ENCODE measurements at places on chromosomes 6 and 20.

GRCh38 chr6:55016261-55016660 is 158.1 kb upstream of the HCRTR2 start:
- no peak for DNase-seq

- no peak for DNase-seq
Measured at GRCh38 chr6:41645007-41645618, 6.8 kb downstream of the MDFI start.

- DNase-seq: no peak
Measured at GRCh38 chr6:31090973-31091364, 21.4 kb downstream of the C6orf15 start.

DNA sequence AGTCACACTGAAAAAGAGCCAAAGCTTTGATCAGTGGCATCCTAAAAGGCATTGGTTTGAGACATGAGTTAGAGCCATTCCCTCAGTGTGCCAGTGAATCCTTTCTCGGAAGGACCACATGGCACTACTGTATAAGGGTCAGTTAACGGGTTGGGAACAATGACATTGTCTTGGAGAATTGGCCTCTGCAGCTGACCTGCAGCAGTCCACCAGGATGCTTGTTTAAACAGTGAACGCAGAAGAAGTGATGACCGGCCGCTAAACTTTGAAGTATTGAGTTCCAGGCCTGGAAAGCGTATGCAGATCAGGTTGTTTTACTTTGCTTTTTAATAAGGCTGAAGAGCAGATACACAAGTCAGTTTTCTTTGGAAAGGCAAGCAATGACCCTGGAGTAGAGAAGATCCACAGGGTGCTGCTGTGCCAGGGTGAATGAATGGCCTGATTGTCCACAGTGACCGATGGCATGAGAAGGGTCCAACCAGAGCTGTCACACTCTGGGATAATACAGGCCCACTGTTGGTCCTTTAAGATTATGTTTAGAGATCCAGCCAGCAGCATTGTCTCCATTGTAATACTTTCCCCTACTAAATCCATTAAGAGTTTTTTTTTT is 57.8 kb downstream of the GMPR start:
- no peak for DNase-seq

GRCh38 chr6:43016176-43016942 is 2.3 kb downstream of the KLHDC3 start:
- no peak for DNase-seq

GRCh38 chr20:36366623-36367369 is 60.7 kb downstream of the DLGAP4 start:
- DNase-seq: no peak

DNA sequence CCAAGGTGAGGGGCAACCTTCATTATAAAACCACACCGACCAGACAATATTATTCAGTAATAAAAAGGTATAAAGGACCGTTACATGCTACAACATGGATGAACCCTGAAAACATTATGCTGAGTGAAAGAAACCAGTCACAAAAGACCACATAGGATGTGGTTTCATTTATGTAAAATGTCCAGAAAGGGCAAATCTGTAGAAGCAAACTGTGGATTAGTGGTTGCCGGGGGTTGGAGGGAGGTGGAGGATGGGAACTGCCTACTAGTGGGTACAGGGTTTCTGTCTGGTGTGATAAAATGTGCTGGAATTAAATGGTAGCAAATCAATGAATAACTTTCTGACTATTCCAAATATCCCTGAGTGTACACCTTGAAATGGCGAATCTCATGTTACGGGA is 10.2 kb upstream of the PRND start:
- no peak for DNase-seq

GRCh38 chr6:166221636-166222035 is 54.0 kb upstream of the TBXT start:
- DNase-seq: no peak

GRCh38 chr20:63690003-63690897 is 6.2 kb upstream of the TNFRSF6B start:
- DNase-seq: no peak

GRCh38 chr6:17454316-17455005 is 61.1 kb downstream of the CAP2 start:
- no peak for DNase-seq

- no peak for DNase-seq
Measured at GRCh38 chr6:122890250-122890649, 101.2 kb downstream of the SMPDL3A start.

DNA sequence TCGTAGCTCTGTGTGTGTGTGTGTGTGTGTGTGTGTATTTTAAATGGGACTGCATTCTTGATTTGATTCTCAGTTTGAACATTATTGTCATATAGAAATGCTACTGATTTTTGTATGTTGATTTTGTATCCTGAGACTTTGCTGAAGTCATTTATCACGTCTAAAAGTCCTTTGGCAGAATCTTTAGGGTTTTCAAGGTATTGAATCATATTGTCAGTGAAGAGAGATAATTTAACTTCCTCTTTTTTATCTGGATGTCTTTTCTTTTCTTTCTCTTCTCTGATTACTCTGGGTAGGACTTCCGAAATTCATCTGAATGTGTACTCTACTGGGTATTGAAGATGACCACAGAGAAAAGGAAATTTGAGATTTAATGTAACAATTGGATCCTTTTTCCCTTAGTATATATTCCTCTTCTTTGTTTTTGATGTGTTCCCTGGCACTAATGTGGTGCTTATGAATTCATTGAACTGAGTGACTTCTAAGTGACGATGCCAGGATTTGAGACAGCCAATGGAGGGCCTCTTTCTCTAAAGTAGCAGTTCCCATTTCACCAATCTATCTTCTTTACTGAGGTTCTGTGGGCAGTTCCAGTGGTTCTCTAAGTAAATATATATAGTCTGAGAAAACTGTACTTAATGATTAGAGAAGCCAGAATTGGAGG is 47.6 kb downstream of the TNFAIP3 start:
- DNase-seq: no peak

- DNase-seq: no peak
Measured at GRCh38 chr6:113292646-113293422, 564.3 kb upstream of the MARCKS start.

DNA sequence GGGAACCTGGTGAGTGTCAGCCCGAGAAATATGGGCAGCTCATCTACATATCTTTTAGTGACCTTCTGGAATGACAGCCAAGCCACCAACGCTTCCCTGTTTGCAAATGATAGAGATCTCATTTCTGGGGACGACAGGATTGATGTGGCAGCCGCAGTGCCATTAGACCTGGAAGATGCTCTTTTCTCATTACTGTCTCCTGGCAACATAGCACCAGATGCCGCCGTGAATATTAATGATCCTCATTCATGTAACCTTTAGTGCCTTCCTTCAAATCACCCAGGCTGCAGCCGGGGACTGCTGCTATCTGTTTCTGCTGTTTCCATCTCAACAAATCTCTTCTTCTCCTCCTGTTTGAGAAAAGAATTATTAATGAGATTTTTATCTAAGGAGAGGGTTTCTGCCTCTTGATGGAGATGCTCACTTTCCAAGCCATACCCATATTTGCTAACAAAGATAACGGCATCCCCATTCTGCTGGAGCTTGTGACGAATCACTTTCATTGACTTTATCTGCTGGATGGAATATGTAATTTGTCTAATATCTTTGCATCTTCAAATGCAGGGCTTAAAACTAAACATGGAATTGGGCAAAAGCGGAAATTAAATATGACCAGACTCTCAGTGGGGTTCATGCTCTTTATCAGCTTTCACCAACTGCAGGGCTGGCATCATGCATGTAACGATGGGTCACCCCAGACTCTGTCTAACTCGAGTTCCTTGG is 74.8 kb upstream of the KIF16B start:
- no peak for DNase-seq

GRCh38 chr20:45052698-45053429 is 48.1 kb downstream of the KCNS1 start:
- DNase-seq: no peak

DNA sequence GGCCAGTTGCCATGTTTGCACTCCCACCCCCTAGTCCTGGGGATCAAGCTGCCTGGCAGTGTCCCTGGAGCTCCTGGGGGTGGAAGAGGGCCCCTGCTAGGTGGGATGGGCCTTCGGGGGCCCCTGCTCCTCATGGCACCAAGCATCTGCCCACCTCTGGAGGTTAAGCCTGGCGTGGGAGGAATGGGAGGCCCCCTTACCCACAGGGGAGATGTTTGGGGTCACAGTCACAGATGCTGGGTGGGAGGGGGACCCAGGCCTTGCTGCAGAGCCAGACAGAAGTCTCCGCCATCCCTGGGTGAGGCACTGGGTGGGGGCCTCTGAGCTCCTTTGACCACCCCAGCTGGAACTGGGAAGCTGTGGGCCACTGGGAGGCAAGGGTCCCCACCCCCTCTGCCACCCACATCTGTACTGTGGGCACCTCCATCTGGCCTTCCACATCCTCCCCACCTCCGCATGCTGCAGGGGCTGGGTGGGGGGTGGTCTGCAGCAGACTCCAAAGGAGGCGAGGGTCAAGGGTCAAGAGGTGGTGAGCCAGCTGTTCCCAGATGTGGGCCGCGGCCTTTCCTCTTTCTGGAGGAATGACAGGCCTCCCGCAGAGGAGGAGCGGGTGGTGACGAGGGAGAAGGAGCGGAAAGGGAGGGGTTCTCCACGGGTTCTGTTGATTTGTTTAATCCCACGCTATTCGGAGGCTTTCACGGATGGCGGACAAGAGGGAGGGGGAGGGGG is 41.5 kb downstream of the YTHDF1 start:
- DNase-seq: no peak

DNA sequence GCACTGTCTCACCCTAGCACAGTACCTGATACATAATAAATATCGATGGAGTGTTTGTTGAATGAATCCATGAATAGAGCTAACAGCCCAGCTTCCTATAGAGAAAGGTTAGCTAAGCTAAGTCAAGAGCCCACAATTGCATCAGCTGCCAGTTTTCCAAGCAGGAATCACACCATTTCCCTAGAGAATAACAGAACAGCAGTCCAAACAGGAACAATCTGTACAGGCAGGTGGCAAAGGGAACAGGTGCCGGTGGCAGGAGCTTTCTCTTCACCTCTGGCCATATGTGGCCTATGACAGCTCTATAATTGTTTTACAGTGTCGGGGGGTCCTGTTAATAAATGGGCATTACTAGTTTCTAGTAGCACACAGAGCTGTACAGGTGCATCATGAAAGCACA is 38.8 kb downstream of the ISM1 start:
- no peak for DNase-seq

GRCh38 chr6:87789198-87789899 is 87.3 kb upstream of the AKIRIN2 start:
- no peak for DNase-seq

DNA sequence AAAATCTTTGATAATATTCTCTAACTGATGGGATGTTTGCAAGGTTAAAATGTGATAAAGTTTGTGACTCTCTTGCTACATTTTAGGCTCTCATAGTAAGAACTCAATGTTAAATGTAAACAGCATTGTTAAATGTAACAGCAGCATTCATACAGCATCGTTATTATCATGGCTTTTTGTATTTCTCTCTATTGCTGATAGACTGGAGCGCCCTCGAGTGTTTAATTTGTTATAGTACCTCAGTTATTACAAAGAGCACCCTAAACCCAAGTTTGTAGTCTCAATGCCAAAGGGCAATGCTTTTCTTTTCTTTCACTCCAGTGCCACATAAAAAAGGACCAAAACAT is 14.9 kb upstream of the TTPAL start:
- DNase-seq: no peak

GRCh38 chr6:34515473-34516387 is 40.4 kb downstream of the SPDEF start:
- DNase-seq: peak; percentile 11

DNA sequence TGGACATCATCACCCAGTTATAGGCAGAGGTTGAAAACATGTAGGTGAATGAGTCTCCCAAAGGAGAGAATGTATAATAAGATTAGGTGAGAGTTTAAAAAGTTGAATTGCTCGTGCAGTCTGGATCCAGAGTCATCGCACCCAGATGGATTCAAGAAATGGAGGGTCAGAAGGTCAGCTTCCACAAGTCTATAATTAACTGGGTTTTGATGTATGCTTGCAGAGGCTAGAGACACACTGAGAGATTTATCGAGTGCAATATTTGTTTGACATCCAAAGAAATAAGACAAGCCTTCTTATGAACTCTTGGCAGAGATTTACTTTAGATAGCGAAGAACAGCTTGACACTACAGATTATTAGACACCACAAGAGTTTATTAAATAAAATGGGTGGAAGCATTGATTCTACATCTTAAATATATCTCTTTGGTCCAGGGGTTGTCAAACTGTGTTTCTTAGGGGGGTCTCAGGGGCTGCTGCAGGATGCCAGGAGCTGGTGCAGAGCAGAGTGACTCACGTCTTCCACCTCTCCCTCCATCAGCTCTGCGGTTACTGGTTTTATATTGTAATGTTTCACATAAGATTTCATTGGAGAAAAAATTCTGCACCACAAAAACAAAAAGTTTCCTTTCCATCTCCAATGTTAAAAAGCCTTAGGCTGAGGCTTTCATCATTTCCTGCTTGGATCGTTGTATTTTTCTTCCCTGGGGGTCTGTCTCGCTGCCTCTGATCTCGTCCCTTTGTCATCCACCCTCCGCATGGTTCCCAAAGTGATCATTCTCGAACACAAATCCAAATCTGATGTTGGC is 176.2 kb upstream of the AHI1 start:
- DNase-seq: no peak

GRCh38 chr6:79239536-79240168 is 5.2 kb upstream of the HMGN3 start:
- DNase-seq: no peak

GRCh38 chr20:38790200-38791053 is 15.1 kb upstream of the PPP1R16B start:
- DNase-seq: no peak

- no peak for DNase-seq
Measured at GRCh38 chr6:143098054-143098671, 37.5 kb downstream of the AIG1 start.

DNA sequence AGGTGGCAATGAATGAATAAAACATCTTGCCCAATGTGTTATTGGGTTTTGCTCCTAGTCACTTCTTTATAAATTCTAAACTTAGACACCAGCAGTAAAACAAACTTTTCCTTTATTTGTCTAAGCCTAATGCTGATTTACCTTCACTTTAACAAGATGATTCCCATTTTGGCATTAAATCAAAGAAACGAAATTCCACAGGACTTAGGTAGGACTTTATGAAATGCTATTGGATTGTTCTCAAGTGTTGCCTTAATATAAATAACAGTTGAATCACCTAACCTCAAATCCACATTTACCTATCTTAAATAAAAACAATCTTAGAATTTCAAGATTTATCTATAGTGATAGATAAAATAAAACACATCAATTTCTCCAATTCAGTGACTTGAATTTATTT is 831.8 kb downstream of the EPHA7 start:
- DNase-seq: no peak

GRCh38 chr20:61584851-61585250 is 332.8 kb downstream of the CDH4 start:
- peak; percentile 66 for DNase-seq

DNA sequence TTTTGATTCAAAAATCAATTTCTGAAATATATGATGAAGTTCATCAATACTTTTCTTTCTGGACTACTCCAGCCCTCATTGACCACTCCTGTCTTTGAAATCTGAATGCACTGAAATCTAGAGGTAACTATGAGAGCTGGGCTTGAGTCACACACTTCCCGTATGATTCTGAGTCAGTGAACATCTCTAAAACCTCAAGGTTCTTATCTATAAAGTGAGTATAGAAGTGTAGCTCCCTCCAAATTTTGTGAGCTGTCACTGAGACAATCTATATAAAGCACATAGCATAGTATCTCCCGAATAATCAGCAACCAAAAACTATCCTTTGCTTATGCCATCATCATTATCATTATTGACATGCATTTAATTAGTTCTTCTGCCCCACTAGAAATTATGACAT is 182.4 kb downstream of the TSHZ2 start:
- no peak for DNase-seq

Data from left ventricle myocardium inferior (tissue), 1 donor.